ENCODE measurements at places on chromosomes 4 and X.

GRCh38 chr4:119506806-119507205 lies 121.8 kb downstream of the PDE5A start:
- no peak for DNase-seq

DNA sequence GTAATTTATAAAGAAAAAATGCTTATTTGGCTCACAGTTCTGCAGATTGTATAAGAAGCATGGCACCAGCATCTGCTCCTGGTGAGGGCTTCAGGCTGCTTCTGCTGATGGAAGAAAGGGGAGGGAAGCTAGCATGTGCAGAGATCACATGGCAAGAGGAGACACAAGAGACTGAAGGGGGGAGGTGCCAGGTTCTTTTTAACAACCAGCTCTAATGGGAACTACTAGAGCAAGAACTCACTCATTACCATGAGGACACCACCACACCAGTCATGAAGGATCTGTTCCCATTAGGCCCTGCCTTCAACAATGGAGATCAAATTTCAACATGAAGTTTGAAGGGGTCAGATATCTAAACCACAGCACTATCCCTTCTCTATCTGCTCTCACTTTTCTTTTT lies 9.4 kb upstream of the COPS4 start:
- no peak for DNase-seq

- no peak for DNase-seq
Measured at GRCh38 chr4:140628016-140628415, 59.3 kb upstream of the UCP1 start.

- DNase-seq, result no peak
Measured at GRCh38 chrX:12581546-12581945, 209.7 kb upstream of the PRPS2 start.

DNA sequence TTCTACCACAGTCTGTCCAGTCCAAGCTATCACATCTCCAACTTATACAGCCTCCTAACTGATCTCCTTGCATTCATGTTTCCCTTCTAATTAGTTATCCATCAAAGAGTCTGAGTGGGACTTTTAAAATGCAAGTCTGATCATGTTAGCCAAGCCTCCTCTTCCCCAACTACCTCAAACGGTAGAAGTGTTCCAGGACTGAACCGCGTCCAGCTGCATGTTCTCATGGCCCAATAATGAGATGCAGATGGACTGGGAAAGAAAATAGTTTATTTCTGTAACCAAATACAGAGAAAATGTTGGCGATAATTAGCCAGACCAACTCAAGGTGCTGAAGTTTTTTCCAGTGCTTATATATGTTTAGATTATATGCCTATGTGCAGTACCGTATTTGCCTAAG lies 46.6 kb upstream of the PPP1R2C start:
- no peak for DNase-seq

DNA sequence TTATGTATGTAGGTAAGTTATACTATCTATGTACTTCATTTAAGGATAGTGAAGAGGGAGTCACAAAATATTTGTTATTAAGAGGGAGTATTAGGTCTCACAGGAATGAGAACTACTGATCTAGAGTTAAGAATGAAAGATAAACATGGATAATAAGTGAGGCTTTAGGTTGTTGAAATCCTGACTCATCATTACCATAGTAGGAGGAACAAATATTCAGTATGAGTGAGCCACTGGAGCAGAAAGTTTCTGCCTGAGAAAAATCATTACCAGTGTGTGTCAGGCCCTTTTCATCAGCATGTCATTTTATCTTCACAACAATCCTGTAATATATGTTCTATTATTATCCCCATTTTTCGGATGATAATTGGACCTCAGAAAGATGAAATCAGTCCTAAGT lies 27.2 kb upstream of the IGSF1 start:
- no peak for DNase-seq

GRCh38 chrX:12441381-12442128 lies 303.3 kb downstream of the FRMPD4 start:
- DNase-seq, result no peak

DNA sequence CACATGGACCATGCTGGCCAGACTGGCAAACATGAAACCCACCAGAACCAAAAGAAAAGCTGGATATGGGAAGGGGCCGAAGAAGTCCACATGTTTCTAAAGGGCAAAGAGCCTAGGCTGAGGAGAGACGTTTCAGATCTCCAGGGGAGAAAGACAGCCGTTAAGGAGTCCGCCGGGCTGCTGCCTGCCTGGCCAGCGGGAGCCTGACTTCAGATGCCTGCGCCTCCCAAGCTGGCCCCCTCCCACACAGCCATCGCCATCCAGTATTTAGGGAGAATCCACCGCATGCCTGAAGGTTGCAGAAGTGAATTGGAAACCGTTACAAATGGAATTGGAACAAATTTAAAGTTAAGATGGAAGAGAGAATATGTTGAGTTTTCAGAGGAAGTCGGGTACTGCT lies 2.9 kb downstream of the TBL1X start:
- DNase-seq, result no peak

GRCh38 chrX:106038625-106039024 lies at the start of gene SERPINA7:
SERPINA7 (minus strand) TSS chrX:106038727; CDS start chrX:106037058, 1,669 bp downstream.
- DNase-seq, result no peak

GRCh38 chr4:185782523-185782922 lies 29.5 kb downstream of the SORBS2 start:
- no peak for DNase-seq

DNA sequence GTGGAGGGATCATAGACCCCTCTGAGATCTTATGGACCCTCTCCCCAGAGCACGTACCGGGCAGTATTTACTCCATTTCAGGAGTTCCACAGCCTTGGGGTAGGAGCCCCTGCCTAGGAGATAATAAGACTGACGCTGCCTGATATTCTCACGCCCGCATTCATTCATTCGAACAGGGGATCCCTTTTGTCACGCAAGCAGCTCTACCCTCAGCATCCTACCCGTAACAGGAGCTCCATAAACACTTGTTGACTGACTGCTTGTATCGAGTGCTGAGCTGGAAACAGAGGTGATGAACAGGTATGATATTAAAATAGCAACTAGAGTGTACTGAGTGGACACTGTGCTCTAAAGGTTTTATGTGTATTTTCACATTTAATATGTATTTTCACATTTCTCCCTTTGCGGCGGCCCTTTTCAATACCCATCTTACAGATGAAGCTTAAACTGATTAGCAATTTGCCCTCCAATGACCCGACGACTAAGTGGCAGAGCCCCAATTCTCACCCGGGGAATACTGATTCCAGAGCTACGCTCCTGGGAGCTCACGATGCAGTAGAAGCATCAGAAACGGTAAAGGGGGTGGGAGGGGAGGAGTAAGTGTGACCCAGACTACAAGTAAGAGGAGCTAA lies 888 bp downstream of the RAB28 start:
- no peak for DNase-seq

- no peak for DNase-seq
Measured at GRCh38 chr4:109472343-109472761, 38.7 kb downstream of the SEC24B start.

- DNase-seq, result no peak
Measured at GRCh38 chr4:96154676-96155075, 314.8 kb downstream of the PDHA2 start.

DNA sequence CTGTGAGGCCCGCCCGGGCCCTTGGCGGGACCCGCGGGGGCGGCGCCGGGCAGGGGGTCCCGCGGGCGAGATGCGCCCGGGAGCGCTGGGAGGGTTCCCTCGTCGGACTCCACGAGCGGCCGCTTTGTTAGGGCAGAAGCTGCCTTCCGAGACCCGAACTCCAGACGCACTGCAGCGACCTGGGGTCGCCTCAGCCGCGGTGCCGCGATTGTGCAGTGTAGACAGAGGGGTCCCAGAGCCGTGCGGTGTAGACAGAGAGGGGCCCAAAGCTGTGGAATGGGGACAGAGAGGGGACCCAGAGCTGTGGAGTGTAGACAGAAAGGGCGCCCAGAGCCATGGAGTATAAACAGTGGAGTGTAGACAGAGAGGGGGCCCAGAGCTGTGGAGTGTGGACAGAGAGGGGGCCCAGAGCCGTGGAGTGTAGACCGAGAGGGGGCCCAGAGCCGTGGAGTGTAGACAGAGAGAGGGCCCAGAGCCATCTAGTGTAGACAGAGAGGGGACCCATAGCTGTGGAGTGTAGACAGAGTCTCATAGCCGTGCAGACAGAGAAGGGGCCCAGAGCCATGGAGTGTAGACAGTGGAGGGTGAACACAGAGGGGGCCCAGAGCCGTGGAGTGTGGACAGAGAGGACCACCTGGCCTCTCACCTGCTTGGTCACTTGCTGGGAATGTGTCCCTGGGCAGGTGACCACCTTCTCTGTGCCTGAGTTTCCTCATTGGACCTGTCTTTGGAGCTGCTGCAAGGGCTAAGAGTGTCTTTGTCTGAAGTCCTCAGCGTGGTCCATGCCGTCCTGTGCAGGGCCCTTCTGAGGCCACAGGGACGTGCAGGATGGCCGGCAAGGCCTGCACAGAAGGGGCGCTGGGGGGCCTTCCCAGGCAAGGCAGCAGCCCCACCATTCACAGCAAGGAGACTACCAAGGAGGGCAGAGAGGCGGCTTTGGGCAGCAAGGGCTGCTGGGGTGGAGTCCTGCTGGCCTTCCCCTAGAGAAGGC lies 875 bp downstream of the RGS12 start:
- no peak for DNase-seq

- no peak for DNase-seq
Measured at GRCh38 chrX:23626651-23627050, 40.6 kb upstream of the PRDX4 start.

GRCh38 chr4:170687751-170688150 lies 598.0 kb upstream of the AADAT start:
- no peak for DNase-seq

DNA sequence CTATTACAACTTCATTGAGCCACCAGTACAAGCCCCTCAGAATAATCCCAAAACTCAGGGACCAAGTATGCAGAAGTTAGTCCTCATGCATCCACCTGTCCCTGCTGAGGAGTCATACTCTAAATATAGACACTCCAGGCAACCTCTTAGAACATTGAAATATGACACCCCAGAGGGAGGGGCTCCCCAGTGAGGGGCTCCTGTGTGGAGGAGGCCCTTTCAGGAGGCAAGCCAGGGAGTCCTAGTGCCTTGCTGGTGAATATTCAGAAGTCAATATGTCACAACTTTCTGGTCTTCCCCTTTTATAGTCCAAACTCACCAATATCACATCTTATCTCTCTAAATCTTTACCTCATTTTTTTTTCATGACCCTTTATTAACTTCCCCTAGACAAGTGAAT lies 1.6 kb upstream of the ARMCX6 start:
- no peak for DNase-seq

DNA sequence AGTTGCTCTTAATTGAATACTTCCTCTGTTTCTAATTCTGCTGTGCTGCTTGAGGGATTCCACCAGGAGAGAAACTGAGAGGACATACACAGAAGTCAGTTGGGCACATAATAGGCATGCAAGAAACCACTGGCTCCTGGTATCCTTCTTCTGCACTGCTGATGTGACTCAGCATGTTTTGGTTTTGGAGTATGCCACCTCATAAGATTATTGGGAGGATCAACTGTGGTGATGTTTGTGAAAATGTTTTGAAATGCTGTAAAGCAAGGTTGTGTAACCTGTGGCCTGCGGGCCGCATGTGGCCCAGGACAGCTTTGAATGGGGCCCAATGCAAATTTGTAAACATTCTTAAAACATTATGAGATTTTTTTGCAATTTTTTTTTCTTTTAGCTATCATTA lies 119.6 kb downstream of the GATB start:
- DNase-seq, result no peak

DNA sequence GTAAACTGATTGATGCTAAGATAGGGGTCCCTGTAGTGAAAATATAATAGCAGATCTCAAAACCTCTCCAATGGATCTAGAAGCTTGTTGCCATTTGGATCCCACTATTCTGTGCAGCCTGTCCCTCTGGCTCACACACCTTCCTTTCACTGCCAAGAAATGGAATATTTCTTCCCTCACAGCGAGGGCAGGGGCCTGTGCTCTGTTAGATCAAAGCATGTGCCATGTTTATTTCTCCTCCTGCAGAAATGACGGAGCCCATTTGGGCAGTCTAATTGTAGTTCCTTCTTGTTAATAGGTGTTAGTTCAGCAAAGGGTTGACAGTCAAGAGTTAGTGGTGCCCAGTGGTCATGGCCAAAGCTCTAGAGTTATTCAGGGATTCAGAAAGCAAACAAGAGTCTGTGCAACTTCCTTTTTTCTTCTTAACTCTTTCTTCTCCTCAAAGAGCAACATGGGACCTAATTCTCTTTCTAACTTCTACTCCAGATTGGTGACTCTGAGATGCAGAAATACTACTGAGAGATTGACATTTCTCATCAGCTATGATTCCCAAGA lies 106.8 kb downstream of the STOX2 start:
- no peak for DNase-seq

DNA sequence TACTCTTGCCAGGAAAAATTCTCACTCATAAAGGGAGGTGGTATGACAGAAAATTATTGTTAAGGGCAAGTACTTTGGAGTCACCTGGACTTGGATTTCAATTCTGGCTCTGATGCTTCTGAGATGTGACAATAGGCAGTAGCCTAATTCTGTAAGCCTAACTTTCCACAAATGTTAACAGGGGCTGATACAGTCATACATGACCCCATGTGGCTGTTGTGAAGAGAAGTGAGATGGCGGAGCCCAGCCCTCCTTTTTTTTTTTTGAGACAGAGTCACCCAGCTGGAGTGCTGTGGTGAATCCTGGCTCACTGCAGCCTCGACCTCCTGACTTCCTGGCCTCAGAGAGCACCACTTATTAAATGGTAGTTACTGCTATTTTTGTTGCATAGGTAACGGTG lies 54.4 kb upstream of the IRF2 start:
- no peak for DNase-seq

- DNase-seq, result peak; percentile 25
Measured at GRCh38 chr4:89024051-89024675, 32.8 kb downstream of the FAM13A start.

- DNase-seq, result no peak
Measured at GRCh38 chr4:126465341-126465740, 1150.6 kb downstream of the FAT4 start.

- DNase-seq, result no peak
Measured at GRCh38 chrX:9681422-9681821, 84.2 kb downstream of the GPR143 start.

GRCh38 chrX:66756717-66757116 lies 117.8 kb upstream of the EDA2R start:
- DNase-seq, result no peak

- no peak for DNase-seq
Measured at GRCh38 chr4:37989398-37990260, 29.4 kb downstream of the PTTG2 start.

GRCh38 chrX:72245461-72246089 lies 6.7 kb upstream of the ERCC6L start:
- peak; percentile 41 for DNase-seq

DNA sequence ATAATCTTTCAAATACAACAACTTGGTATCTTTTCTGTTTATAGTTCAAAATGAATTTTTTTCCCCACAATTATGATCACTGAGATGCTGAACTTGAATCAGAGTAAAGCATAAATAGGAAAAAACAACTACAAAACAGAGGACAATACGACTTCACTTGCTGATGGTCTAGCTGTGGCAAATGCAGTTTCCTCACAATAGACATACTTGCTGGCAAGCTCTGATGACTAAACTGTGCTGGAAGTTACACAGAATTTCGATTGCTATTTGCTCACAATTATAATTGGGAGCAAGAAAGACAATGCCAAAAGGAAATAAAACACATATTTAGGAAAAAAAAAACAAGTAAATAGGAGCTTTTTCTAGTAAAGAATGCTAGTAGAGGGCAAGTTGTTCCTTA lies 14.7 kb downstream of the VEGFC start:
- DNase-seq, result no peak

Data from progenitor cell of endocrine pancreas (in vitro differentiated cells).